ENCODE measurements at places on chromosomes 2 and 18.

DNA sequence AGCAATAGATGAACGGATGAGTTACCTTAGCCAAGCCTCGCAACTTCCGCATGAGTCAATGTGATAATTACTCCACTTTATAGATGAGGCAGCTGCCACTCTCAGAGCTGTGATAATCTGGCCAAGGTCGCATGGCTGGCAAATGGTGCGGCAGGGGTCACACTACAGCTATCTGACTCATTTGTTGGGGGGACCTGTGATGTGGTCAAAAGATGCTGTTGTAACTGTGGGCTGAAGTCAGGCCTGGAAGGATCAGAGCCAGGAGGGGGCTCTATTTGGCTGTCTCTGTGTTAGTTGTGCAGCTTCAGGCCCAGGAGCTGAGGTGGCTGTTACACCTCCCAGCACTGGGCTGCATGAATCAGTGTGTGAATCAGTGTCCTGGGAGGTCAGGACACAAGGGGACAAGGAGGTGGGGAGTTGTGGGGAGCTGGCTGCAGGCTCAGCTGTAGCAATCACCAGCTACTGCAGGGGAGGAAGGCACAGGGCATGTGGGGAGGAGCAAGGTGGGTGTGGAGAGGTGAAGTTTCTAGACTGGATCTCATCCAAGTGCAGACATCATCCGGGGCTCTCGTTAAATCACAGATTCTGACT lies 33.1 kb downstream of the NGEF start:
- no peaks in the 10 kb centered on the region for H3K4me1 ChIP-seq
- H3K27me3 ChIP-seq = peaks cover 8% of the 10 kb centered on the region
- no peak overlapping the region for H3K4me3 ChIP-seq
- DNase-seq = no peak

DNA sequence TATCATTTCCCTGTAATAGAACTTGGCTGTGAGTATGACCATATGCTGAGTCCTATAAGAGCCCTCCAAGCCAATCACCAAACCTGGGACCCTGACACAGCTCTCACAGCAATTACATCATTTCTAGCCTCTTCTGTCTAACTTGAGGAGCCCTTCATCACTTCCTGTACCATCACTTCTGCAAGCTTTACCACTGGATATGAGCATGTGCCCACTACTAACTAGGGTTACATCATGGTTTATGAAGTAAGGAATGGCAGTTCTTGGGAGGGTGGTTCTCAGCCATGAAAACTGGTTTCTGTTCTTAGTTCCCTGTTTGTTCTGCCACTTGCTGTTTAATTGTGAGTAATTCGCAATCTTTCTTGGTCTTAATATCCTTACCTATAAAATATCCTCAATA lies 31.0 kb upstream of the EPB41L3 start:
- no peak overlapping the region for H3K4me3 ChIP-seq
- no peaks in the 10 kb centered on the region for H3K36me3 ChIP-seq
- DNase-seq = no peak
- H3K4me1 ChIP-seq = no peaks in the 10 kb centered on the region

- DNase-seq = no peak
- H3K4me3 ChIP-seq = no peak overlapping the region
Measured at GRCh38 chr2:73971722-73972121, 13.0 kb upstream of the TET3 start.

DNA sequence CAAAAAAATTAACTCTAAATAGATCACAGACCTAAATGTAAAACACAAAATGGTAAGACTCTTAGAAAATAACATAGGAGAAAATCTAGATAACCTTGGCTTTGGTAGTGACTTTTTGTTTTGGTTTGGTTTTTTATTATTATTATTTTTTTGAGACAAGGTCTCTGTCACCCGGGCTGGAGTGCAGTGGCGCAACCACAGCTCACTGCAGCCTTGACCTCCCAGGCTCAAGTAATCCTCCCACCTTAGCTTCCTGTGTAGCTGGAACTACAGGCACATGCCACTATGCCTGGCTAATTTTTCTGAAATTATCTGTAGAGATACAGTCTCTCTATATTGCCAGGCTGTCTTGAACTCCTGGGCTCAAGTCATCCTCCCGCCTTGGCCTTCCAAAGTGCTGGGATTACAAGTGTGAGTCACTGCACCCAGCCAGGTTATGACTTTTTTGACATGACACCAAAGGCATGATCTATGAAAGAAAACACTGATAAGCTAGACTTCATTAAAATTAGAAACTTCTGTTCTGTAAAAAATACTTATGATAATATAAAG lies 88.0 kb downstream of the HNRNPLL start:
- H3K27ac ChIP-seq = no peak overlapping the region
- H3K27me3 ChIP-seq = no peaks in the 10 kb centered on the region
- no peak for DNase-seq

DNA sequence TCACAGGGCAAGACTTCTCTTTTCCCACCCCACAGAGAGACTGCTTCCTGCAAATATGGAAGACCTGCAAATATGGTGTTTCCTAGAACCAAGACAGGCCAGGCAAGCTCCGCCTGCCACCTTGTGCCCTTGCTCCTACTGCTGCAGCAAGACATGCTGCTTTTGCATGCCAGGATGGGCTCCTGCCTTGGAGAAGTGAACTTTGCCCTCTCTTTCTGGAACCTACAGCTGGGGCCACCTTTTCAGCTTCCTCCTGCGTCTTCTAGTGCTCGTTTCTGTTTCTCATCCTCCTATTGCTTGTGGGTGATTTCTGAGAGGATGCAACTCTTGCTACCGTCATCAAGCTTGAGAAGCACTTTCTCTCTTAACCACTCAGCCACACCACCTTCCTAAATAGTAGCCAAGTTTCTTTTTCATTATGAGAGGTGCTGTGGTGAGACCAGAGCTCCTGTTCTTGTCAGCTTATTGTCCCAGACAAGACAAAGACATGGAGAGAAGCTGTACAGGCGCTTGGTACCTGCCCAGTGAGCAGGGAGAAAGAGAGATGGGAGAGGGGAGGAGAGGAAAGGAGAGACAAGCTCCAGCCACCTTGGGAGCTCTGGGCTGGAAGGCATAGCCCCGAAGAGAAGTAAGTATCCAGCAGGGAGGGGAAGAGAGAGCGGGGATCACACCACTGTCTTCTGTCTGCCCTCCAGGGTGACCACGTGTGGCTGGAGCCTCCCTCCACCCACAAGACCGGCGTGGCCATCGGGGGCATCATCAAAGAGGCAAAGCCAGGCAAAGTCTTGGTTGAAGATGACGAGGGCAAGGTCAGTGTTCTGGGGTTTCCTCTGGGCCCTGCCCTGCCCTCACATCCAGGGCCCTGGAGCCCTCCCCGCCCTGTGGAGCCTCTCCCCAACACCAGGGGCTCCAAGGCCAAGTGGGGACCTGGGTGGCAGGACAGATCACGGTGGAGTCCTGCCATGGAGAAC lies 28.3 kb downstream of the MYO7B start:
- H3K4me3 ChIP-seq = no peak overlapping the region
- peaks cover 15% of the 10 kb centered on the region for H3K4me1 ChIP-seq
- no peak for DNase-seq
- no peak overlapping the region for H3K27ac ChIP-seq

GRCh38 chr2:62845256-62845655 lies 139.7 kb downstream of the EHBP1 start:
- DNase-seq = no peak
- H3K27me3 ChIP-seq = no peaks in the 10 kb centered on the region
- H3K36me3 ChIP-seq = peaks cover 3% of the 10 kb centered on the region

DNA sequence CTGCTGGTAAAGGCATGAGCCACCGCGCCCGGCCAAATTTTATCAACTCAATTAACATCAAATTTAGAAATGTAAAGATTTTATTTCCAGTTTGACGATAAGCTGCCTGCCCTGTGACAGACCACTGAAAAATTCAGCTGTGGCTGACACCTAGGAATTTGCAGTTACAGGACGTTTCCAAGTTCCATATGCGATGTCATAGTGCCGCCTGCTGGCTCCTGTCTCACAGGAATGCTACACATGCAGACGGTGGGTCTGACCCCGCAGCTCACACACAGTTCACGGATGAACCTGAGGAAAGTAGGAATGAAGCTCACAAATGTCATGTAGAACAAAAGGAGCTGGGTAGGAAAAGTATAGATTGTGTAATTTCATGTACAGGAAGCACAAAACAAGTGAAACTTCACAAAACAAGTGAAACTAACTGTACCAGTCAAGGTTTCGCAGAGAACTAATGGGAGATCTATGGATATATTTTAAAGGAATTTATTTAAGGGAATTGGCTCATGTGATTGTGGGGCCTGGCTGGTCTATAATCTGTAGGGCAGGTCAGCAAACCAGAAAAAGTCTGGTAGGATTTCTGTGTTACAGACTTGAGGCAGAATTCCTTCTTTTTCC lies 13.2 kb upstream of the SEH1L start:
- no peaks in the 10 kb centered on the region for H3K27me3 ChIP-seq
- H3K4me3 ChIP-seq = no peak overlapping the region
- peaks cover 3% of the 10 kb centered on the region for H3K4me1 ChIP-seq
- no peak overlapping the region for H3K27ac ChIP-seq
- DNase-seq = peak; percentile 81
- no peaks in the 10 kb centered on the region for H3K36me3 ChIP-seq

GRCh38 chr2:74843899-74844298 lies 10.0 kb downstream of the HK2 start:
- no peak overlapping the region for H3K4me3 ChIP-seq
- peak overlapping the region; percentile 17 for H3K27ac ChIP-seq
- H3K36me3 ChIP-seq = no peaks in the 10 kb centered on the region
- DNase-seq = no peak

DNA sequence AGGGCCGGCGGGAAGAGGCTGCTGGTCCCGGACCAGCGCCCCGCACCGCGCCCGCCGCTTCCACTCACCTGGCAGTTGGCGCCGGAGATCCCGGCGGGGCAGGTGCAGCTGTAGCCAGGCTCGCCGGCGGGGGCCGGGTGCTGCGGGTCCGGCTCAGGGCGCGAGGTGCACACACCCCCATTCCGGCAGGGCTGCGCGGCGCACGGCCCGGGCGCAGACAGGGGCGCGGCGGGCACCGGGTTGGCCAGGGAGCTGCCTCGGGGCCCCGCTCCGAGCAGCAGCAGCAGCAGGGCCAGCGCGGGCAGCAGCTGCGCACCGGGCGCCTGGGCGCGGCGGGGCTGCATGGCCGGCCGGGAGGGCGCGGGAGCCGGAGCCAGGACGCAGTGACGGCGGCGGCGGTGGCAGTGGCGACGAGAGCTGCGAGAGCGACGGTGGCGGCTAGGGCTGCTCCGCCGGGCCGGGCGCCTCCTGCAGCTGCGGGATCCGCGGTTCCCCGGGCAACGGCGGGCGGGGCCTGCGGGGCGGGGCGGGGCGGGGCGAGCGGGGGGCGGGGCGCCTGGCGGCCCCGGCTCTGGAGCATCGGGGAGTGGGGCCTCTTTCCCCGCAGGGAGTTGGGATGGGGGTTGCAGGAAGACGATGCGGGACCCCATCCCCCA lies at the start of gene DNER:
Gene DNER (minus strand): TSS at position 476 of the 656 bp plus-strand sequence. CDS start 132 bp downstream, at position 344.
- H3K4me1 ChIP-seq = peaks cover 13% of the 10 kb centered on the region
- DNase-seq = no peak

GRCh38 chr18:50199921-50200320 lies 5.0 kb upstream of the MYO5B start:
- H3K36me3 ChIP-seq = no peaks in the 10 kb centered on the region
- no peaks in the 10 kb centered on the region for H3K4me1 ChIP-seq
- H3K27me3 ChIP-seq = peaks cover 50% of the 10 kb centered on the region
- no peak for DNase-seq
- H3K27ac ChIP-seq = no peak overlapping the region
- no peak overlapping the region for H3K4me3 ChIP-seq

DNA sequence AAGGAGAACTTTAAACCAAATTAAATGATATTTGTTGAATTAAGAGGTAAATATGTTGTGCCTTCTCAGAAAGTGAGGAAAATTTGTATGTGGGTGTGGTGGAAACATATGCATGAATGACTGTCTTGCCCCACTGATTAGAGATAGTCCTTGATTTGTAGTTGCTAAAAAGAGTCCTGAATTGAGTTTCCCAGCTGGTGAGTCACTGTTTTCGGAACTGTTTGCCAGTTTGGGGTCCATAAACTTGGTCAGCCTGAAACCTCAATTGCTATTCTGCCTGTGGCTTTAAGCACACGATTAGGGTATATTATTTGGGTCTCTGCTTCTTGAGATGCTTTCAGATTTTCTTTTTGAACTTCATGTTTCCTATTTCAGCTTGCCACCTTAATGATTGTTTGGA lies 53.3 kb downstream of the PIKFYVE start:
- H3K36me3 ChIP-seq = no peaks in the 10 kb centered on the region
- H3K4me1 ChIP-seq = peaks cover 12% of the 10 kb centered on the region
- H3K4me3 ChIP-seq = no peak overlapping the region
- no peaks in the 10 kb centered on the region for H3K27me3 ChIP-seq
- no peak for DNase-seq
- H3K27ac ChIP-seq = no peak overlapping the region

DNA sequence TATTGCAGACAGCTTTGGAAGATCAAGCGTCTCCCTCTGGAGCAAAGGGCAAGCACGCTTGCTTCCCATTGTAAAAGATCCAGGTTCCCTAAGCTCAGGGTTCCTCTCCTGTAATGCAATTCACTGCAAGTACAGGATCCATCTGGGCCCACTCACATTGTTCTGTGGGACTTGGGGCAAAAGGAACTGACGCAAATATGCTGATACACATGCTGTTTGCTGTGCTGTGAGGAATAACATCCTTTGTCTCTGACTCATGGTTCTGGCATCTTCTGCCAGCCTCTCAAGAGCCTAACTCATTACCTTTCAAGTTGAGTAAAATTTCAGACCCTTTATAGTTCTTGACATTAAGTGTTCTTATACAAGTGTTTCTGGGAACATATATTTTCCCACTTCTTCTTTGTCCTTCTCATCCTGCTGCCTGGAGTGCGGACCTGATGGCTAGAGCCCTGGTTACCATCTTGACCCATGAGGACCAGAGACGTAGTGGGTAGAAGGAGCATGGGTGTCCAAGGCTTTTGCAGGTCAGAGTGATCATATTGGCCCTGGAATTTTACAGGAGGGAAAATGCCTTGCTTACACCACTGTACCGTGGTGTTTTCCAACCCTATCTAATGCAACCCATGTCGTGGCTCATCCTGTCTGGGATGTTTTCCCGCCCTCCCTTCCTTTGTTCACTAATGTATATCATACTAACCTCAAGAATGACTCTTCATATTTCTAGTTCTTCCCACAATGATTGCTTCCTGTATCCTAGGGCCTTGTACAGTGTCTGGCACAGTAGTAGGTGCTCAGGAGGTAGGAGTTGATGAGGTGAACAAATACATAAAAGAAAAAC lies 145.7 kb upstream of the GLI2 start:
- H3K36me3 ChIP-seq = no peaks in the 10 kb centered on the region
- H3K4me1 ChIP-seq = no peaks in the 10 kb centered on the region
- H3K27ac ChIP-seq = no peak overlapping the region
- no peak for DNase-seq

- no peak overlapping the region for H3K27ac ChIP-seq
- no peaks in the 10 kb centered on the region for H3K4me1 ChIP-seq
- H3K27me3 ChIP-seq = no peaks in the 10 kb centered on the region
- DNase-seq = no peak
- H3K4me3 ChIP-seq = no peak overlapping the region
- H3K36me3 ChIP-seq = no peaks in the 10 kb centered on the region
Measured at GRCh38 chr18:51525453-51526225, 328.2 kb upstream of the MEX3C start.

DNA sequence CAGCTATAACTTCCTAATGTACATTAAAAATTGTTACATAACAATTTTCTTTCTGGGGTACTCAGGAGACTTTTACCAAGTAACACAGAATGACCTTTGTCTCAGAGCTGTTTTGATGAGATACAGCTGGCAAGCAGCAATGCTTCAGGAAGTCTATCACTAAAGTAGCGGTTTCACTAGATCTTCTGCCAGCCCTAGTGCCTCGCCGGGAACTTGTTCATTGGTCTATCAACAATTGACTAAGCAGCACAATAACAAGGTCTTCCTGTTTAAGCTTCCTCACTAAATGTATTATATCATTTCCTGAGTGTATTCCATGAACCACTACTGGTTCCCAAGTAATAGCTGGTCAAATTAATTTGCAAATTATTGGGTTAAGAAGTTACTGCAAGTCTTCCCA lies 69.2 kb downstream of the TRIP12 start:
- peak; percentile 56 for DNase-seq
- H3K27me3 ChIP-seq = no peaks in the 10 kb centered on the region
- H3K36me3 ChIP-seq = no peaks in the 10 kb centered on the region
- no peak overlapping the region for H3K4me3 ChIP-seq
- peaks cover 5% of the 10 kb centered on the region for H3K4me1 ChIP-seq

All from heart left ventricle (tissue), 16 donors.